ENCODE measurements at places on chromosomes 5 and 9.

DNA sequence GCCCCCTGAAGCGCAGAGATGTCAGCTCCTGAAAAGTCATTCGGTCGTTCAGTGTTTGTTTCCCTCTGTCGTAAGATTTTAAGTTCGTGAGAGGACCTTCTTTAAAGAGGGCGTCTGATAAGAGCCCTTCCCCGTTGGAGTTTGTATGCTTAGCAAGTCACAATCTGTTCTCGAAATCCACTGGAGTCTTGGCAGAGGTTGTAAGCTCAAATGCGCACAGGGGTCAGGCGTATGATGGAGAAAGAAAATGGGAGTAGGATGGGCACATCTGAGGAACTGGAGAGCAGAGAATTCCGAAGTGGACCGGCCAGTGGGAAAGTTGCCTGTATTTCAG lies 710 bp downstream of the HSD17B4 start:
- DNase-seq = no peak

DNA sequence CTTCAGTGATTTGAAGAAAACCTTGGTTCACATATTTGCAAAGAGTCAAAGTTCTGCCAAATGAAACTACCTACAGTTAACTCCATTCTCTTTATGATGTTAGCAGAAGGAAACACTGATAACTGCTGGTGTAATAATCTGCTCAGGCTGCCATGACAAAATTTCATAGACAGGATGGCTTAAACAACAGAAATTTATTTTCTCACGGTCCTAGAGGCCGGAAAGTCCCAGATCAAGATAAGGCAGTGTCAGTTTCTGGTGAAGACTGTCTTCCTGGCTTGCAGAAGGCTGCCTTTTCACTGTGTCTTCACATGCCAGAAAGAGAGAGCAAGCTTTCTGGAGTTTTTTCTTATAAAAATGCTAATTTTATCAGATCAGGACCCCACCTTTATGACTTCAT lies 102.4 kb upstream of the PARP8 start:
- DNase-seq = no peak

DNA sequence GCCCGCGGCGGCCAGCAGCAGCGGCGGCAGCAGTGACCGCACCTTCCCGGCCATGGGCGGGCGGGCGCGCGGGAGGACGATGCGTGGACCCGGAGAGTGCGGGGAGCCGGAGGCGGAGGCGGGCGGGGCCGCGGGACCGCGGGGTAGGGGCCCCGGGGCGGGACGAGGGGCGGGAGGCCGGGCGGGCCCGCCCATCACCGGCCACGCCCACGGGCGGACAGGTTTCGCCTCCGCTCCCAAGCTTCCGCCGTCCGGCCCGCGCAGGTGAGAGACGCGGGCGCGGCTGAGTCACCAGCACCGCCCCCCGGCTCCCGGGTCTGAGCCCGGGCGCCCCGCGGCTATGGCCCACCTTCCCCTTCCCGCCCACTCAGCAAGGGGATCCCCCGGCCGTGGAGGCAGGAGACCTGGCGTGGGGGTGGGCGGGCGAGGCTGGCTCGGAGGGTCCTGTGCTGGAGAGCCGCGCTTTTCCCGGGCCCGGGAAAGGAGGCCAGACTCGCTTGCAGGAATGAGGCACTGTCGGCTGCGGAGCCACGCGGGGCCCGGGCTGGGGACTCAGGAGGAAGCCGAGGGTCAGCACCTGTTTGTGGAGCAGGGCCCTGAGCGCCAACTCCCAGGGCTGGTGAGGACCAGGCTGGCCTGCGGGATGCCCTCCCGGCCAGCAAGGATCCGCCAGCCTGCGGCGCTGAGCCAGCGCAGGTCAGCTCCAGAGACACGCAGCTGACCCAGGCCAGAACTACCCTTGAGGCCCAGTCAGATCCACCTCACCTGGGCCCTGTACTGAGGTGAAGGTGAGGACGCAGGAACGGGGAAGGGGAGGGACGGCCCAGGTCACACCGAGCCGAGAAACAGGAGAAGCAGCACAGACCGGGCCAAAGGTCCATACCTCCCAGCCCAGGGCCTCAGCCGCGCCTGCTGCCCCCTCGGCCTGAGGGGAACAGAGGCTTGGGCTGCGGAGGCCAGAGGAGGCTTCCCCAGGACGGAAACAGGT lies at the start of gene ENTPD2:
TSS of gene ENTPD2 (minus strand) at position 118 of the 988 bp plus-strand sequence. CDS start at position 54, 64 bp downstream.
- DNase-seq = no peak

DNA sequence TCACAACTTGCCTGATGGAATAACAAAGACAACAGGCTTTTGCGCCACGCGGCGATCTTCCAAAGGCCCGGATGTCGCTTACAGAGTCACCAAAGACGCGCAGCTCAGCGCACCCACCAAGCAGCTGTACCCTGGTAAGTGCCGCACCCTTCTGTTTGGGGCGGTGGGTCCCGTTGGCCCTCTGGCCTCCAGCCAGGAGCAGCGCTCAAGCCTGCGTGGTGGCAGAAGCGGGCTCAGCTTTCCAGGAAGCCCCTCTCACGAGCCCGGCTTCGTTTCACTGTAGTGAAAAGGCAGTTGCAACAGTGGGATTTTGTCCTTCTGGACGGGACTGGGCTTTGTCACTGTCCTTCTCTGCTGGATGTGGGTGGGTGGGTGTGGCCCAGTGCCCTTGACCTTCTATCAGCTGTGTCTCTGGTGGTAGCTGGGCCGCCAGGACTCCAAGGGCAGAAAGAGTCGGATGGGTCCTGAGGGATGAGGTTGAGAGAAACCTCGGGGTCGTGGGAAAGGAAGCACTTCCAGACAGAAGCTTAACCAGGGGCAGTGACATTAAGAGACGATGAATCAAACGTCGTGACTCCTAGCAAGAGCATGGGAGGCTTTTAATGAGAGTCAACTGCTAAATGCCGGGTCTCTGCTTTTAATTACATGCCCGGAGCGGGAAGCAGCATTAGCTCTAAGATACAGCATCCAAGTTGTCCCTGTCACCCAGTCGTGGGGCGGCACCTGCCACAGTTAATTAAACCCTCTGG lies 49.5 kb downstream of the COL5A1 start:
- DNase-seq = no peak

GRCh38 chr9:135224921-135225541 lies 137.6 kb downstream of the OLFM1 start:
- no peak for DNase-seq

DNA sequence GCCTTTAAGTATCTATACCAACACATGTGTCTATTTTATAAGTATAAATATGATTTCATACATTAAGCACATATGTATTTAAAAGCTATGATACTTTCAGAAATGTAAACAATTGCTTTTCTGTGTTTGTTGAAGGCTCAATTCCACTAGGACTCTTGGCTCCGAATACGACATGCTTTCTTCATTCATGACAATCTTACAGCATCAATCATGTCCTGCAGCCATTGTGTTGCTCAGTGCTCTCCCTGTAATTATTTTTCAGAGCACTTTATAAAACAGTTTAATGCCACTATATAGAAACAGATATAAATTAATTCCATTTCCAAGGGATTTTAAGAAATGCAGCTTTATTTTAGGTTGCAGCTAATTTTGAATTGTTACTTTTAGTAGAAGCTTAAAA lies 167.3 kb downstream of the TAF11L14 start:
- no peak for DNase-seq
